ENCODE measurements at places on chromosomes 12 and 14.

GRCh38 chr12:88383405-88383804 is 196.9 kb downstream of the KITLG start:
- DNase-seq = no peak

DNA sequence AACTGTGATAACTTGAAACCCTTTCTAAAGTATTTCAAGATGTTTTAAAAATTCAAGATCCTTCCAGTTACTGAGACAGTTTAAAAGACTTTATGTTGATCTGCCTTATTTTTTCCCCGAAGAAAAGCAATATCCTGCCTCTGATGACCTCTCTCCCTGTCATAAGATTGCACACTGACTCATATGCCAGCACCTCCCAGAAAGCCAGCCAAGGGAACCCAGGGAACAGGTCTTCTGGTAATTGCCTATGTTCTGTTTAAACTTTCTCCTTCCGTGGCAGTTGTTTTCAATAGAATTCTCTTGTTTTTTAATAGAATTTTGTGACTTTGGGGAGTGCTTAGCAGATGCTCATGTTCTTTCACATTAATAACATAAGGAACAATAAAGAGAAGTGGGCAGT is 300.2 kb upstream of the PRKD1 start:
- DNase-seq = no peak

- no peak for DNase-seq
These were observed 306.1 kb upstream of the RGS6 start for GRCh38 chr14:71625891-71626701.

DNA sequence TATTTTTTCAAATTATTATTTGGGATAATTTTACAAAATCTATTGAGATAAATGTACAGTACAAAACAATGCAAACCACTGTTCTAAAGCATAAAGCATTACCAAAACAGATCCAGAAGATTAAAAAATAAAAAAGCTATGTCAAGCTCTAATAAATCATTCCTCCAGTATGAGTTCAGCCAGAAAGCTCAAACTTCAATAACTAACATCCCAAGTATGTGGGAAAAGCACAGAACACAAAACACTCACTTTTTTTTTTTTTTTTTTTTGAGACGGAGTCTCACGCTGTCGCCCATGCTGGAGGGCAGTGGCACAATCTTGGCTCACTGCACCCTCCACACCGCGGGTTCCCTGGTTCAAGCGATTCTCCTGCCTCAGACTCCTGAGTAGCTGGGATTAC is 11.3 kb downstream of the SAV1 start:
- no peak for DNase-seq

DNA sequence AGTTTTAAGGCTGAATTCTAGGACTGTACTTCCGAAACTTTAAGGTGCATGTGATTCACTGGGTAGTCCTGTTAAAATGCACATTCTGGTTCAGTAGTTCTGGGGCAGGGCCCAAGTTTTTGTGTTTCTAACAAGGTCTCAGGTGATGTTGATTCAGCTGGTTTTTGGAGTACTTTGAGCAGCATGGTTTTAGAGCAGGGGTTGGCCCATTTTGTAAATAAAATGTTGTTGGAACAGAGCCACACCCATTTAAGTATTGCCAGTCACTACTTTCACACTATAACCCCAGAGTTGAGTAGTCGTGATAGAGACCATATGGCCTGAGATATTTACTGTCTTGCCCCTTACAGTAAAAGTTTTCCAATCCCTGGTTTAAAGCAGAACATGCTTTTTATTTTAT is 111.3 kb downstream of the SYNE2 start:
- DNase-seq = no peak

Data from activated naive CD8-positive, alpha-beta T cell treated with anti-CD3 and anti-CD28 coated beads, Interleukin-2, amount 50 U/mL, for 16 hours (primary cell).